Activated effector memory CD4-positive, alpha-beta T cell treated with anti-CD3 and anti-CD28 coated beads, Interleukin-2, amount 50 U/mL, for 16 hours (primary cell): ENCODE measurements at places on chromosomes 16 and 17.
A peak's percentile ranks its signal among the peaks of the same experiment; 100 is the strongest.

GRCh38 chr17:65101371-65101770 lies 35.8 kb upstream of the RGS9 start:
- DNase-seq = no peak

- no peak for DNase-seq
These were observed 1.8 kb upstream of the HOXB4 start for GRCh38 chr17:48579760-48580554.

GRCh38 chr17:33964344-33964979 lies 290.6 kb upstream of the CCL2 start:
- no peak for DNase-seq

- no peak for DNase-seq
These were observed 173.1 kb downstream of the HS3ST3A1 start for GRCh38 chr17:13428611-13429042.

- peak; percentile 93 for DNase-seq
These were observed 16.5 kb downstream of the CCDC102A start for GRCh38 chr16:57519796-57520360.

GRCh38 chr17:34414339-34414738 lies 51.3 kb upstream of the CCL1 start:
- no peak for DNase-seq

GRCh38 chr17:49111934-49112333 lies 20.6 kb upstream of the B4GALNT2 start:
- no peak for DNase-seq

DNA sequence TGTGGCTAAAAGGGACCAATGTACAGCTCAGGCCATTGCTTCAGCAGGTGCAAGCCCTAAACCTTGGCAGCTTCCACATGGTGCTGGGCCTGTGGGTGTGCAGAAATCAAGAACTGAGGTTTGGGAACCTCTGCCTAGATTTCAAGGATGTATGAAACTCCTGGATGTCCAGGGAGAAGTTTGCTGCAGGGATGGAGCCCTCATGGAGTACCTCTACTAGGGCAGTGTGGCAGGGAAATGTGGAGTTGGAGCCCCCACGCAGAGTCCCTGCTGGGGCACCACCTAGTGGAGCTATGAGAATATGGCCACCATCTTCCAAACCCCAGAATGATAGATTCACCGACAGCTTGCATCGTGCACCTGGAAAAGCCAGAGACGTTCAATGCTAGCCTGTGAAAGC lies 13.0 kb downstream of the EFCAB5 start:
- DNase-seq = no peak

DNA sequence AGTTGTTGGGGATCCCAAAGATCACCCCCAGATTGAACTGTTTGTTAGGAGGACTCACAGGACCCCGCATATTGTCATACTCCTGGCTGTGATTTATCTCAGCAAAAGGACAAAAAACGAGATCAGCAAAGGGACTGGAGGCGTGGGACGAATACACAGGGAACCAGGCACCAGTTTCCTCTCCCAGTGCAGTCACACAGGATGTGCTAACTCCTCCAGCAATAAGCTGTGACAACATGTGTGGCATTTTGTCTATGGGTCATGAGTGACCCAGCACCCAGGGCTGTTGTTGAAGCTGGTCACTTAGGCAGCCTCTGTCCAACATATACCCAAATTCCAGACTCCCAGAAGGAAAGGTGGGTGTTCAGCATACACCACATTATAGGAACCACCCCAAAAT lies 60.9 kb downstream of the CPPED1 start:
- DNase-seq = no peak

GRCh38 chr16:66651474-66651765 lies 45.1 kb downstream of the CMTM4 start:
- DNase-seq = no peak

GRCh38 chr17:42629411-42630009 lies 20.0 kb downstream of the TUBG1 start:
- no peak for DNase-seq

DNA sequence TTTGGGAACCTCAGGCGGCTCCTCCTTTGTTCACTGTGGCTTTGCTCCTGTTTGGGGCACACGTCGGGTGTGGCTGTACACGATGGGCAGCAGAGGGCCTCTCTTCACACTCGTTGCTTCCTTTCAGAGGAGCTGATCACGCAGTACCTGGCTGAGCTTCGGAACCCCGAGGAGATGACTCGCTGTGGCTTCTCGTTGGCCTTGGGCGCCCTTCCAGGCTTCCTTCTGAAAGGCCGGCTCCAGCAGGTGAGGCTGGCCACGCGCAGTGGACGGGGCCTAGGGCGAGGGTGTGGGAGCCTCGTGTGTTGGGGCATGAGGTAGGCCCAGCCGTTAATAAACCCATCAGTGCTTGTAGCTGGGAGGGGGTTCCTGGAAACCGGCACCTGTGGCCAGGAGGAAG lies 85.0 kb upstream of the ZNF750 start:
- DNase-seq = no peak

- DNase-seq = no peak
These were observed 89.0 kb downstream of the SALL1 start for GRCh38 chr16:51062039-51062438.

- no peak for DNase-seq
These were observed 16.5 kb downstream of the PITPNM3 start for GRCh38 chr17:6539871-6540270.

DNA sequence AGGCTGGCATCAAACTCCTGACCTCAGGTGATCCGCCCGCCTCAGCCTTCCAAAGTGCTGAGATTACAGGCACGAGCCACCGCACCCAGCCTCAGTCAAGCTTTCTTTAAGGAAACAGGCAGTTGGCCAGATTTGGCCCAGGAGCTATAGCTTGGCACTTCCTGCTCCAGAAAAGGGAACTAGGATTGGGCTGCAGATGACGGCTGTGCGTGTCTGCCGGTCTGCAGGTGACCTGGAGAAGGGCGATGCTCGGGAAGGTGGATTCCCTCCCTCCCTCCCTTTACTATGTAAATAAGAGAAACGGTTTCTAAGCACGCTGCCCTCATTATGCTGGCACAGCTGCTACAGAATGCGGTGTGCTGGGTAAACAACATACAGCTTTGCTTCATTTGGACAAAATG lies 215.9 kb downstream of the RPTOR start:
- peak; percentile 62 for DNase-seq
